ENCODE measurements at places on chromosomes 13 and 19.

DNA sequence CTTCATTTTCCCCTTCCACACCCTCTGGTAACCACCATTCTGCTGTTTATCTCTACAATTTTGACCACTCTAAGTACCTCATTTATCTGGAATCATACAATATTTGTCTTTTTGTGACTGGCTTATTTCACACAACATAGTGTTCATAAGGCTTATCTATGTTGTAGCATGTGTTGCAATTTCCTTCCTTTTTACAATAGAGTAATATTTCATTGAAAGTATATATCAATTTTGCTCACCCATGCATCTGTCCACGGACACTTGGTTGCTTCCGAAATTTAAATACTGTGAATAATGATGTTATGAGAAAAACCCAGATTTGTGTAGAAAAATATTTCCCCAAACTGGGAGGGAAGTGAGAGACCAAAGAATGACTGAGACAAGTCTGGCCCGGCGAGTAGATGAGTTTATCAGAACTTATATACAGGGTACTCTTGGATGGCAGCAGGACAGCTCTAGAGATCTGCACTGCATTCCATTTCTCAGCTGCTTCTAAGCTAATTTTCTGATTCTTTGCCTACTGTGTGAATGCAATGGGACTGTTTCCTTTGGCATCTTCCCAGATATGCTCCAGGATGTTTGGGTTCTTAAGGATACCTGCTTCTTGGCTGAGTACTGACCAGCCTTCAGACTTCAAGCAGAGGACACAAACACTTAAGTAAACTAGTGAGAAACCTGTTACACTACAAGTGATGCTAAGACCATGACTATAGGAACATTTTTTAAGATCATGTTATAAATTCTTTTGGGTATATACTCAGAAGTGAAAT, 834.0 kb upstream of the PCDH9 start:
- no peak for DNase-seq

DNA sequence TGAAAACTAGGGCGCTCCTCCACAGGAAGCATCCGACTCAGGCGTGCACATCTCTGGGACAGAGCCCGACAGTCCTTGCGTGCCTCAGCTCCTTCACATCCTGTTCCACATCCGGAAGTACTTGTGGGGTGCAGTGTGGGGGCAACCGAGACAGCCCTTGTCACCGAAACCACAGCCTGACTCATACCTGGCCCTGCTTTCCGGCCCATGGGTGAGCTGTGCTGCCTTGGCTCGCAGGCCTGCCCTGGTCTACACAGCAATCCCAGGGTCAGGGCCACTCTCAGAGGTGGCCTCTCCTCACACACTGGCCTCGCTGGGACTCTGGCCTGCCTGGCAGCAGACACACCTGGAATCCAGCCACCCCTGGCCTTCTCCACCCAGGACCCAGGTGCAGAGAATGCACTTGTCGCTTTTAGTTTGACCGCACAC, 100.4 kb downstream of the STK24 start:
- no peak for DNase-seq

GRCh38 chr19:39132344-39132969, 6.9 kb downstream of the PAK4 start:
- no peak for DNase-seq

DNA sequence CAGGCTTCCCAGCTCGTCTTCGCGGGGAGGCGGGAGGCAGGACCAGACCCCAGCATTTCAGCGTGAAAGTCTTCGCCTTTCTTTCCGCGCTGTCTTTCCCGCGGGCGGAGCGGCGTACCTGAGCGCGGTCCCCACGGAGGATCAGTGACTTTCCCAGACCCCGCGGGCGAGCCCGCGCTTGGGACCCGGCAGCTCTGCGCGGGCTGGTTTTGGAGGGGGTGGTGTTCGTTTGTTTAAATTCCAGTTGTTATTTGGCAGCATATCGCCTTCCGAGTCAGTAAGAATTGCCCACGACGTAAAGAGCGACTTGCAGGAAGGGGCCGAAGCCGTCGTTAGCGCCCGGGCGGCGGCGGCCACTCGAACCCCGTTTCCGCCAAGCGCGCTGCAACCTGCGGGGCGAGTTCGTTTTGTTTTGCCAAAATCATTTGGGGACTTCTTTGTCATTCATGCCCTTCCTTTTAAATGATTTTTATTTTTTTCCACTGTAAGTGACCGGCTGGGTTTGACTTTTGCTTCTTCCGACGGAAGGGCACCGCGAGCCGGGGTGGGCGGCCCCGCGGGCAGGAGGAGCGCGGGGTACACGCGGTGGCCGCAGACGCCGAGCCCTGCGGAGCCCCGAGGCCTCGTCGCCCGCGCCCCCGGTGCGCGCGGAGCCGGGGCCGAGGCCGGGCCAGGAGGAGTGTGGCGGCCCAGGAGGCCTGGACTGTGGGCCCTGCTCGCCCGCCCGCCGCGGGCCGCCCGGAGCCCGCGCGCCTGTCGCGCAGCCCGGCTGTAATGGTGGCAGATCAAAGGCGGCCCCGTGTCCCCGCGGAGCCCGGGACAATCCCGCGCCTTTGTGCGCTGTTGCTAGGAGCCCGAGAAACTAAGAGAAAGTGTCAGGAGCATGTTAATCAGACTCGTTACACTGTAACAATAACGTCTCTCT, 75.9 kb downstream of the ZIC5 start:
- DNase-seq, result no peak

DNA sequence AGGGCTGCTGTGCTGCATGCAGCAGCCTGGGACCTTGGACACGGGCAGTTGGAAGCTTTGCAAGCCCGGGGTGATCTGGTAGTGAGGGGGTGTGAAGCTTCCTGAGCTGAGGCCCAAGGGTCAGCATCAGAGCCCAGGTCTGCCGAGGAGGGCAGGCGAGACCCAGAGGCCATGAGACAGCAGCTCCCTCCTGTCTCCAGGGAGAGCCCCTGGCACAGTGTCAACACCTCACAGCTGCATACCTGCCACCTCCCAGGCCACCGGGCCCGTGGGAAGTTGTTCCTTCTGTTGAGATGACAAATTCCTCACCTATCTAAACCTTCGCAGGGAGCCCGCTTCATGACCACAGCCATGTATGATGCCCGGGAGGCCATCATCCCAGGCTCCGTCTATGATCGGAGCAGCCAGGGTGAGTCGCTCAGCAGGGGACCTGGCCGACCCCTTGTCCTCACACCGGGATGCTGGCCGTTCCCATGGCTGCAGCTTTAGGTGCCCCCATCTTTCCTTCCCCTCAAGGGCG, 32.1 kb downstream of the CERS1 start:
- DNase-seq, result no peak

DNA sequence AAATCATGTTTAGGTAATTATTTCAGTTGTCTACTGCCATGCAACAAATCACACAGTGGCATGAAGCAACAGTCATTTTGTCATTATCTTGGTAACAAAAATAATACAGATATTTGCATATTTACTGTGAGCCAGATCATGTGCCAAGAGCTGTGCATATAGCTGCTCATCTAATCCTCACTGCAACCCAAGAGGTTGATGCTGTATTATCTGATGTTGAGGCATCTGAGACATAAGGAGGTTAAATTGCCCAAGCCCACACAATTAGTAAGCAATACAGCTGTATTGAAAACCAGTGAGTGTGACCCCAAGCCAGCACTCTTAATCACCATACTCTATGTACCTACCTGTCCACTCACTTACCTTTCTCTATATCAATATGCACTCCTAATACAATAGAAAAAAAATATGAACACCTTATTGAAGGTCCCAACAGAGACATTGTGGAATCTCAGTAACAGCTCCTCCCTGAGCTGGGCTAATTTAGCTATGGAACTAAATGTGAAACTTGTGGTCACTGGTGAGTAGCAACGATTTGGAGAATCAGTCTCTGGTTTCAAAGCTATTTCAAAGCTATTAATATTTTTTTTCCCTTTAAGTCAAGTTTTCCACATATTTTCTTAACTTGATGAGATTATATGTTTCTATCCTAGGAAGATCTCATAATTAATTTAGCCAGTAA, 185.2 kb downstream of the KLF12 start:
- no peak for DNase-seq

- peak; percentile 24 for DNase-seq
These were observed at the start of gene KISS1R for GRCh38 chr19:917323-918151. Gene KISS1R (plus strand): TSS chr19:917333. CDS start chr19:917503, 170 bp downstream.

- no peak for DNase-seq
These were observed 4.7 kb downstream of the SIGLEC7 start for GRCh38 chr19:51146751-51147150.

GRCh38 chr19:38004186-38004520, 97.1 kb downstream of the SIPA1L3 start:
- DNase-seq, result no peak

DNA sequence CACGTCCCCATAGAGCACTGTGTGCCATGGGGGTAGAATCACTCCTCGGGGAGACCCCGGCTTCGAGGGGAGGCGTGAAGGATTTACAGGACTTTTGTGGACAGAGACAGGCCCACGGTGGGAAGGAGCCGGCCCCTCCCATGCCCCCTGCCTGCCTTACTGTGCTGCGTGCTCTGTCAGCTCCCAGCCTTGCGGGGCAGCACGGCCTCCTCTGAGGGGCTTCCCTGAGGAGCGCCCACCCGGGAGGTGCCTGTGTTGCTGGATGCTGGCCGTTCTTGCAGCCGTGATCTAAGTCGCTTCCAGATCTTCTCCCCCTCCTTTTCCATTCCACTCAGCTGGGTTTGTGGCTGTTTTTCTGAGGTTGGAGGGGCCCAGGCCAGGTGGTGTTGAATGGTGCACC, 29.1 kb downstream of the PLEKHJ1 start:
- no peak for DNase-seq

GRCh38 chr13:25722893-25723292, 328.9 kb downstream of the SHISA2 start:
- no peak for DNase-seq

GRCh38 chr19:17105556-17105955, 30.0 kb downstream of the MYO9B start:
- DNase-seq, result no peak

DNA sequence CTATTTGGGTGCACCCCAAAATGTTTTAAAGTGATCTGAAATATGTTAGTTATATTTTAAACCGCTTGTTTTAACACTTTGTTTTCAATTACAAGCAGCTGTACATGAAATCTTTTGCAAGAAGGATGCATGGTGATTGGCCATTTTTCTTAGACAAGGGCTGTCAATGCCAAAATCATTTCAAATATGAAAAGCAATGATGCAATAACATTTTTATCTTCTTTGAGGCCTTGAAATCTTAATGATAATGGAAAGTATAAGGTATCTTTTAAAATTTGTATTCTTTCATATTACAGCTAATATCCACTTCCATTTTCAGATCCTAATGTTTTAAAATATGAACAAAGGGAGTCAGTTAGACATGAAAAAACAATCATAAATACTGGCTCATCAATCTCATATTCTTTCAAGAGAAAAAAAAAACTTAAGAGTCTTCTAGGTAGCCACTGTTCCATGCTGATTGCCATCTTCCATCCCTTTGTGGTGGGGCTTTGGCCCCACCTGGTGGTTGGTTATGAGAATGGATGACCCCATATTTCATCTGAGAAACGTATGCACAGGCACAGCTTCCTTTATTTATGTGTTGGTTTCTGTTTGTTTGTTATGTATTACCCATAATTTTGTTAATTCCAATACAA, 330.3 kb upstream of the MIR17HG start:
- DNase-seq, result peak; percentile 43

DNA sequence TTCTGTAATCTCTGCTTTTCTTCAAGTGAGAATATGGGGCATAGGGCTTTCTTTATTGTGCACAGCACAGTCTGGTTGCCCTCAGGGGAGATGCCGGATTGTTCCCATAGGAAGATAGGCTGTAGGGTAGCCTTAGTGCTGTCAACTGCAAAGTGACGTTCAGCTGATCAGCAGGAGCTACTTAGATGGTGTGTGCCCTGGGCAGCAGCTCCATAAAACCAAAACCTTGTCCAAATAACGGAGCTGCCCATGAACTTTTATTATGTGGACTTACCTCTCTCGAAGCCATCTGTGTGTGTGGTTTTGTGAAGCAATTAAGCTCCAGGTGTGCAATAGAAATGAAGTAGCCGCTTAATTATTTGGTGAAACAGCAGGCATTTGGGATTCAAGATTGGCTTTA, 120.0 kb upstream of the RNF113B start:
- peak; percentile 40 for DNase-seq

DNA sequence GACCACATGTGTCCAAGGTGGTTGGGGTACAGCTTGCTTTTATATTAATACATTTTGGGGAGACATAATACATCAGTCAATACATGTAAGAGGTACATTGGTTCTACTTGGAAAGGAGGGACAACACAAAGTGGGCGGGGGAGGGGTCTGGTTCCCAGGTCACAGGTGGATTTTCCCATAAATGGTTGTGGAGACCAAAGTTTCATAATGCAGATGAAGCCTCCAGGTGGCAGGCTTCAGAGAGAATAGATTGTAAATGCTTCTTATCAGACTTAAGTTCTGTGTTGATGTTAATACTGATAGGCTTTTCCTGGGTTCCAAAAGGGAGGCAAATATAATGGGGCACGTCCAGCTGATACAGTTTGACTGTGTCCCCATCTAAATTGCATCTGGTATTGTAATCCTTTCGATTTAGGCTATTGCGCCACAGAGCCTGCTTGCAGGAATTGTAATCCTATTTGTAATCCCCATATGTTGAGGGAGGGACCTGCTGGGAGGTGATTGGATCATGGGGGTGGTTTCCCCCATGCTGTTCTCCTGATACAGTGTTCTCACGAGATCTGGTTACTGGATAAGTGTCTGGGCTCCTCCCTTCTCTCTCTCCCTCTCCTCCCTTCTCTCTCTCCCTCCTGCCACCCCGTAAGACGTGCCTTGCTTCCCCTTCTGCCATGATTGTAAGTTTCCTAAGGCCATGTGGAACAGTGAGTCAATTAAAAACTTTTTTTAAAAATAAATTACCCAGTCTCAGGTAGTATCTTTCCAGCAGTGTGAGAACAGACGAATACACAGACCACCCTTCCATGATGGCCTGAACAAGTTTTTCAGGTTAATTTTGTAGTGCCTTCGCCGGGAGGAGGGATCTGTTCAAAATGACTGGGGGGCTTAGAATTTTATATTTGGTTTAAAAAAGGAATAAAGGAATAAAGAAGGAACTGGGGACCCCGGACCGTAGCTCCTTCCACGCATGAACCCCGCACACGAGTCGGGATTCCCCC, 44.9 kb downstream of the ZNF823 start:
- DNase-seq, result peak; percentile 57

DNA sequence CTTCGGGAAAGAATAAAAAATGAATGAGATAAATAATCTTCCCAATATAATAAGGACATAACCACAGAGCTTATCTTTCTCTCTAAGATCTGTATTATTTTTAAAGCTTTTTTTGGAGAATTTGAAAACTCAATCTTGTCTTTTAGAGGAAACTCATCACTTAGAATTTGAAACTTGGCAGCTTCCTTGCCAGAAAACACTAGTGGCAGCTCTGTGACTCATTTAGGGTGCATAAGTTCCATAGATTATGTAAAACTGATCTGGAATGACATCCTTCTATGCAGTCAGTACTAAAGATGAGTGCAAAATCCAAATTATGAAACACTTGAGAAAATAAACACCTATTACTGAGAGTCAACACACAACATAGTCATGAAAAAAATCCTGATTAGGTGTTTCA, 848.0 kb downstream of the DACH1 start:
- no peak for DNase-seq
